Natural killer cell treated with Interleukin-12 subunit alpha and Interleukin-12 subunit beta and Interleukin-15 and Interleukin-18, amount 100 ng/mL, for 72 hours (primary cell): ENCODE measurements at places on chromosomes 3 and 15. TPM values are rescaled to one million over a fixed set of nuclear protein-coding genes. Genes with fewer than 3 reads are reported as not detected.

ECE2 gene
- not detected for total RNA-seq

PLSCR2 gene
- total RNA-seq: not detected

GCSAM gene
- 1.00 TPM for total RNA-seq

ARGFX gene
- not detected for total RNA-seq

LHFPL4 gene
- total RNA-seq: not detected

ARHGAP11A gene
- total RNA-seq: 89.9 TPM

PDE8A gene
- 27.0 TPM for total RNA-seq

TUSC7 gene
- not detected for total RNA-seq

AGBL1 gene
- total RNA-seq: not detected

DNA sequence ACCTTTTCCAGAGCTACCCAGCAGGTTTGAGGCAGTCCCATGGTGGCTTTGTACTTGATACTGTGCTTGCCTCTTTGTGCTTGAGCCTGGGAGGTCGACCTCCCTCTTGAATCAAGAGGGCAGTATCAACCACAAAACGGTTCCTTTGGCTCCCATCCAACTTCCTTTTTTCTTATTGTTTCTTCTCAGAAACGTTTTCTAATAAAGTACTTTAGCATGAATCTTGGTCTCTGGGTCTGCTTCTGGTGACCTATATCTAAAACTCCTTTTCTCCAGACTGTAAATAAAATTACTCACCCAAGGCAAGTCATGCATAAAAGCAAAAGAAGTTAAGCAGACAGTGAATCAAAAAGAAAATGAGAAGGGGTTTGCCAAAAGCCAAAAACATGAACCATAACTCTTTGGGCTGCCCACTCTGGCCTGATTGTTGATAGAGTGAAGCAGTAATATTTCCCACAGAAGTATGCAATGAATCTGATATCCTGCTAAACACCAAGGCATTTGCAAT is 112.2 kb upstream of the SLC4A7 start:
- H3K4me3 ChIP-seq: peak overlapping the region; percentile 52
- H3K27ac ChIP-seq: peak overlapping the region; percentile 72

DNA sequence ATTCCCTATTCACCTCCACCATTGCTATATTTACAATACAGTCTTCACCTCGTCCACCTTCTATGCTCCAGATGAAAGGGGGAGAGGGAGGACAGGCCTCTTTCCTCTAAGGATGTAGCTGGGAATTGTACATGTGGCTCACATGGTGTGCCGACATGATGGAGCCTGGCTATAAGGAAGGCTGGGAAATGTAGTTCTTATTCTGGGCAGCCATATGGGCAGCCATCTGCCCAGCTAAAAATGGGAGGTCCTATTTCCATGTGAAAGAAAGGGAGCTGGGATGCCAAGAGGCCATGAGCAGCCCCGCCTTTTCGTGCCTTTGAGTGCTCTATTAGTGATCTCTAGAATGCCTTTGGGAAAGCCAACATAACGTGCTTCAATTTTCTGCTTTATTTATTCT is 27.1 kb upstream of the MGLL start:
- no peak overlapping the region for H3K4me3 ChIP-seq
- no peaks in the 10 kb centered on the region for H3K36me3 ChIP-seq
- DNase-seq: no peak

DNA sequence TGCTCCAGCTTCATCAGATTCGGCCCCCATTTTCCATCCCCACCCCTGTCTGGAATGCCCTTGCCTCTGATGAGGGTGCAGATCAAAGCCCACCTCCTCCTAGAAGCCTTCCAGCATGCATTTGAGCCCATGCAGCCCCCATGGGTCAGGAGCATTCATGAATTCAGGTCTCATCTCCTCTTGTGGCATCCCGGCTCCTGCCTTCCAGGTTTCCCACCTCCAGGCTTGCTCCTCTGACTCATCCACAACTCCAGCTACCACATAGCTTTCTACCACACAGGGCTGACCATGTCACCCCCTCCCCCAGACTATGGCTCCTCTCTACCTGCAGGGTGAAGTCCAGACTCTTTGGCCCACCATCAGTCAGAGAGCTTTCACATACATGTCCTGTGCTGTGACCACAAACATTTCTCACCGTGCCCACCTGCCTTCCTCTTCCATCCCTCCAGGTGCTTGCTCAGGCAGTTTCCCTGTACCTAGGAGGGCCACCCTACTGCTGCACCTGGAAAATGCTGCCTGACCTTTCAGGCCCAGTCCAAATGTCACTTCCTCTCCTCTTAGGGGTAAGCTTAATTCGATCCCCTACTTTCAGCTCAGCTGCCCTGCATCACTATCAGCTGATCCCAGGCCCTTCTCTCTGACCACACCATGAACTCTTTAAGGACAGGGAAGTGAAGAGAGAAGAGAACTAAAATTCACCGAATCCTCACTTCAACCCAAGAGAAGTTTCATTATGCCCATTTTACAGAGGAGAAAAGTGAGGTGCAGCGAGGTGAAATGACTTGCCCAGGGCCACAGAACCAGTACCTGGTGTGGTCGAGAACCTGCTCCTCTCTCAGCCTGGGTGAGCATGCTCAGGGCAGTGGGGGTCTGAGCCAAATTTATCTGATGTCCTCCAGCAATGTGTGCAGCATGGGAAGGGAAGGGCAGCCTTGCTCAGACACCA is 13.7 kb upstream of the FGD5 start:
- no peak for DNase-seq
- H3K4me3 ChIP-seq: no peak overlapping the region
- H3K27me3 ChIP-seq: peaks cover 44% of the 10 kb centered on the region
- H3K4me1 ChIP-seq: no peaks in the 10 kb centered on the region

GRCh38 chr3:142934128-142934886 is 29.2 kb downstream of the PAQR9 start:
- H3K4me3 ChIP-seq: no peak overlapping the region
- H3K36me3 ChIP-seq: no peaks in the 10 kb centered on the region
- H3K27me3 ChIP-seq: peaks cover 10% of the 10 kb centered on the region
- no peaks in the 10 kb centered on the region for H3K4me1 ChIP-seq
- H3K27ac ChIP-seq: no peak overlapping the region

GRCh38 chr3:176950743-176951142 is 246.5 kb downstream of the TBL1XR1 start:
- no peaks in the 10 kb centered on the region for H3K27me3 ChIP-seq
- no peak for DNase-seq
- no peak overlapping the region for H3K4me3 ChIP-seq
- no peaks in the 10 kb centered on the region for H3K4me1 ChIP-seq

DNA sequence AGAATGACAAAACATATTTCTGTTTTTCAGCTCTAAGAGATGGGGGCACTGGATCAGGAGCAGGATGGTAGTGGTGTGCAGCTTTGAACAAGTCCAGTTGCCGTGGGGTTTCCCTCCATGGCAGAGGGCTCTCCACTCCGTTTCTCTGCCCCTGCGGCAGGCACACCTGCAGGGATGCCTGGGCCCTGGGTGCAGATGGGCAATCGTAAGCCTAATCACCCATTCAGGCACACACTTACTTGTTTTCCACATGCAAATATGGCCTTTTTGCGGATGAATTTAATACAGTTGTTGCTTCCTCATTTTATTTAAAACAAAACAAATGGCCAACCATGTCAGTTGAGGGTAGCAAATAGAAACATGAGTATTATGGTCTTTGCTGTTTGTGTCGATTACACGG is 85.1 kb downstream of the LPP start:
- H3K4me3 ChIP-seq: no peak overlapping the region
- no peak overlapping the region for H3K27ac ChIP-seq
- H3K36me3 ChIP-seq: no peaks in the 10 kb centered on the region
- DNase-seq: no peak
- no peaks in the 10 kb centered on the region for H3K27me3 ChIP-seq

GRCh38 chr3:102002056-102002455 is 152.7 kb downstream of the NFKBIZ start:
- DNase-seq: no peak
- H3K27me3 ChIP-seq: no peaks in the 10 kb centered on the region
- no peak overlapping the region for H3K27ac ChIP-seq
- no peaks in the 10 kb centered on the region for H3K4me1 ChIP-seq
- H3K4me3 ChIP-seq: no peak overlapping the region

DNA sequence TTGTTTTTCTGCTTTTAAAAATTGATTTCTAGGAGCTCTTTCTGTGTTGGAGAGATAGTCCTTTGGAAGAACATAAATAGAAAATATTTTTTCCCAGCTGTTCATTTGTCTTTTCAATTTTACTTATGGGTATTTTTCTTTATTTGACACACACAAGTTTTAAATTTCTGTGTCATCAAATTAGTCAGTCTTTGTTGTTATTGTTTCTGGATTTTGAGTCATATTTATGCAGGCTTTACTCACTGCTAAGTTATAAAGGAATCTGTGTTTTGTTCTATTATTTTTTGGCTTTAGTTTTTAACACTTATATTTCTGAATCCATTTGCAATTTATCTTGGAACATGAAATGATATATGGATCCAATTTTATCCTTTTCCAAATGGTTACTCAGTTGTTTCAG is 5.9 kb upstream of the GHSR start:
- peaks cover 11% of the 10 kb centered on the region for H3K4me1 ChIP-seq
- H3K27ac ChIP-seq: no peak overlapping the region
- no peaks in the 10 kb centered on the region for H3K36me3 ChIP-seq
- DNase-seq: no peak
